Activated CD4-positive, alpha-beta T cell treated with anti-CD3 and anti-CD28 coated beads for 1 hour (primary cell): ENCODE measurements at places on chromosomes 1 and 21.

- DNase-seq = no peak
These were observed 166.8 kb downstream of the RHOU start for GRCh38 chr1:228901936-228902681.

DNA sequence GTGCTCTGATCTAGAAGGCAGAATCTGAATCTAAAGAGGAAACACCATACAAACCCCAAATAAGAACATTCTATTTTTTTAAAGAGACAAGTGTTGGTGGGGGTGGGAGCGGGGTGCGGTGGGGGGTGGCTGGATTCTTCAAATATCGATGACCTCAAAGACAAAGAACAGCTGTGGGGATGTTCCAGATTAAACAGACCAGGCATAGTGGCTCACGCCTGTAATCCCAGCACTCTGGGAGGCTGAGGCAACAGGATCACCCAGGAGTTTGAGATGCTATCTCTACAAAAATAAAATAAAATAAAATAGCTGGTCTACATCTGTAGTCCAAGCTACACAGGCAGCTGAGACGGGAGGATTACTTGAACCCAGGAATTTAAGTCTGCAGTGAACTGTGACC is 5.0 kb downstream of the ATP1A4 start:
- no peak for DNase-seq

DNA sequence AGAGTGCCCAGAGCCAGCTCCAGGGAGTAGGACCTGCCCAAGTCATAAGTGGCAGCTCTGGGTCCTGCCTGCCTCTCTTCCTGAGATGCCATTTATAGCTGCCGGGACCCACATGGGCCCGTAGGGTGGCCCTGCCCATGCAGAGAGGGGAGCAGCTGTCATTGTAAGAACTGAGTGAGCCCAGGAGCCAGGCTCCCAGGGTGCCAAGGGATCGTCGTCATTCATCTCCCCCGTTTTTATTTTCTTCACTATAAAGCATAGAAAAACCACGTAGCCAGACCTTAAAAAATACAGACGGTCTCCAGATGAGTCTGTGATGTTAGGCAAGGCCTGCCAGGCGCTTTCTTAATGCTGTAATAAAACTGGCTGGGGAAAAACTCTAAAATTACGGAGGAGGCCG is 90.7 kb downstream of the IGSF21 start:
- DNase-seq = no peak

DNA sequence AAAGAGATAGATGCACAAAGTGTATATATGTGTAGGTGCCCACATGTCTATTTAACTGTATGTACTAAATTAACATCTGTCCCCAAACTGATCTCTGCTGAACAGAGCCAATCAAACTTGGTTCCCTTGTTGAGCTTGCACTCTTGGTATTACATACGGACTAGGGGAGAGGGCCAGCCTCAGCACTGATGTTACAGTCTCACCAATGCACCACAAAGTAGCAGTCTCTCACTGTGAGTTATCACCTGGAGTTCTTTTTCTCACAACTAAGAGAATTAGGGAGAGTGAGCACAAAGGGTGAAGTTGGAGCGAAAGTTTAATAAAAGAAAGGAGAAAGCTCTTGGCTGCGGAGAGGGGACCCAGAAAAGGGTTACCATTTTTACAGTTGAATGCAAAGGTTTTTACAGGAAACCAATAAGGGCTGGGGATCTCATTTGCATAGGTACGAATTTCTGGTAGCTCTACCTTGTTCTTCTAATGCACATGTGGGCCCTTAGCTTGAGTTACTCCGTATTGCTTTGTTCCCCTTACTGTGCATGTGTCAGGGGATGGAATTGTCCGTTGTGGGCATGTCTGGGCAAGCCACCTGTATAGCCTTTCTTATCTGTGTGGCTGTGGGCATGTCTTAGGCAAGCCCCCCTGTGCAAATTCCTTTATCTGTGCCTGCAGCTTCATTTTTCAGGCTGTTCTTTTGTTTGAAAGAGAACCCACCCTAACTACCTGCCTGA is 13.3 kb upstream of the CHI3L2 start:
- DNase-seq = no peak

DNA sequence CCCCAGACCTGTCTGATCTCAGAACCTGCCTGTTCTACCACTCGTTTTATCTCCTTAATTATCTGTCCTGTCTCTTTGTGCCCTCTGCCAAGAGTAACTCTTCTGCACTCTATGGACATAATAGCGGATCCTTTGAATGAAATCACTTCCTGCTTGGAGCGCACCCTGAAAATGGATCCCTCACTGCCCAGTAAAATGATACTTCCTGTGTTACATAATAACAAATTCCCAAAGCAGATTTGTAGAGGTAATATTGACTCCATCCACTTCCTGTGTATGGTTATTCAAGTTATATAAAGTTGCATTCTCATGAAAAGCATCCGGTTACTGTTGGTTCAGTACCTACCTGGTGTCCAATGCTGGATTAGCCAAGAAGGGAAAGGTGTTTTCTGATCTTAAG is 246.0 kb downstream of the TRABD2B start:
- no peak for DNase-seq

DNA sequence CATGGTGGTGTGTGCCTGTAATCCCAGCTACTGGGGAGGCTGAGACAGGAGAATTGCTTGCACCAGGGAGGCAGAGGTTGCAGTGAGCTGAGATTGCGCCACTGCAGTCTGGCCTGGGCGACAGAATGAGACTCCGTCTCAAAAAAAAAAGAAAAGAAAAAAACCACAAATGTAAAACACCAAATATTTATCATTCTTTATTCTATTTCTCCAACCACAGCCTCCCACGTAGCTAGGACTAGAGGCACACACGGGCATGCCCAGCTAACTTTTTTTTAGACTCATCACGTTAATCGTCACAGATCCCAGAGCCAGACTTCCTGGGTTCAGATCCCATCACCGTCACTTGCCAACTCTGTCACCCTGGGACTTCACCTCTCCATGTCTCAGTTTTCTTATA is 13.5 kb downstream of the DNAJC16 start:
- DNase-seq = no peak

- no peak for DNase-seq
These were observed 156.4 kb downstream of the URB2 start for GRCh38 chr1:229782469-229782868.

DNA sequence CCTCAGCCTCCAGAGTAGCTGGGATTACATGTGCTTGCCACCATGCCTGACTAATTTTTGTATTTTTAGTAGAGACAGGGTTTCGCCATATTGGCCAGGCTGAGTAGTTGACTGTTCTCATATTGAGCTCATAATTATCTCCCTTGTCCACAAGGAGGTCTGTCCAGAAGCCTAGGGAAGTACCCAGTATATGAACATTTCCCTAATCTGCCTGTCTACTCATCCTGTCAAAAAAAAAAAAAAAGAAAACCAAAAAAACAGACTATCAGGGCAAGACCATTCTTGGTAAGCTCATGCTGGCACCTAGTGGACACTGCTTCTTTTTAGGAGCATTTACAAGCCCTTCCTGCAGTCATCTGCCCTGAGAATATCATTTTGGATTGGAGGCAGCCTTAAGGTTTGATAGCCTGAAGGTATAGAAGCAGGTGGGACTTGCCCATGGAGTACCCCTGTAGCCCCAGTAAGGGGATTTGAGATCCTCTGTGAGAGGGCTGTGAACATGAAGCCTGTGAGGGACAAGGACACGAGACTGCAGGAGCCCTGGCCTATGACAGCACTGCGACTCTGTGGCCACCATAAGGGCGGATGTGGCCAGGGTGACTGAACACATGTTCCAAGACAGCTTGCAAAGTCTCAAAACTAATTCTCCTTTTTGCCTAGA is 10.8 kb upstream of the DUSP12 start:
- DNase-seq = no peak

- no peak for DNase-seq
These were observed 157.9 kb upstream of the CTTNBP2NL start for GRCh38 chr1:112237983-112238545.

DNA sequence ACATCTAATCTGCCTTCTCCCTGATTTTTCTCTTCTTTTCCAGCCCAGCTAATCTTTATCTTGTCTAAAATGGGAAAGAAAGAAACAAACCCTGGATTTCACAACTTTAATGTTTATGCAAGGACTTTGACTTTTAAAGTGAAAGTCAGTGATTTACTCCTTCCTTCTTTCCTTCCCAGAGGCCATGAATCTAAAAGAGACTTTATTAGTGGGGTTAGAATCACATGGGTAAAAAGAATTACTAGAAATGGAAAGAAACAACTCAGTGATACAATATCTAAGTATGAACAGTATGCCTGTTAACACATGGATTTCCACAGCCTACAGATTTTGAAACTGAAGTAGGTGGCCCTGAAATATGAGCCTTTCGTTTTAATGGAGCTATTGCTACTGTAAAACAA is 59.8 kb upstream of the KCNK2 start:
- no peak for DNase-seq

- DNase-seq = no peak
These were observed 82.2 kb upstream of the C1orf105 start for GRCh38 chr1:172338295-172338735.

DNA sequence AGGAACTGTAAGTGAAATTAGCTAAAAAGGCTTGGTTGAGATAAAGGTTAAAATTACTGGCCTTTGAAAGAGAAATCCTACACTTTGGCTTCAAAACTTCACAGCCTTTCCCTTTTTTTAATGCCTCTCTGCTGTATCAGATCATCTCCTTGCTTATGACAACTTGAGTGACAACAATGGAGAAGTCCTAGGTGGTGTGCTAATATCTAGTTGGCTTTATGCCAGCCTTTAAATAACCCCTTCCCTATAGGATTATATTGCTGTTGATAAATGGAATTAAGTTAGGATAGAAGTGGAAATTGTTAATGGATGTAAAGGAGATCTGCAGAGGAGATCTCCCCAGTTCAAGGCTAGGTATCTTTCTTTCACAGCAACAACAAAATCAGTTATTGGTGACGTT is 130.2 kb upstream of the ATP1B1 start:
- no peak for DNase-seq
